NCI-H1694 treated with DMSO at 0.1 percent for 48 hours (cell line): ENCODE measurements at places on chromosomes 1 and 21.

- no peak for DNase-seq
Measured at GRCh38 chr21:45306453-45306831, 18.7 kb upstream of the POFUT2 start.

GRCh38 chr1:3257788-3258187 is 188.8 kb downstream of the PRDM16 start:
- no peak for DNase-seq

- no peak for DNase-seq
Measured at GRCh38 chr1:60978421-60979357, 103.7 kb upstream of the NFIA start.

DNA sequence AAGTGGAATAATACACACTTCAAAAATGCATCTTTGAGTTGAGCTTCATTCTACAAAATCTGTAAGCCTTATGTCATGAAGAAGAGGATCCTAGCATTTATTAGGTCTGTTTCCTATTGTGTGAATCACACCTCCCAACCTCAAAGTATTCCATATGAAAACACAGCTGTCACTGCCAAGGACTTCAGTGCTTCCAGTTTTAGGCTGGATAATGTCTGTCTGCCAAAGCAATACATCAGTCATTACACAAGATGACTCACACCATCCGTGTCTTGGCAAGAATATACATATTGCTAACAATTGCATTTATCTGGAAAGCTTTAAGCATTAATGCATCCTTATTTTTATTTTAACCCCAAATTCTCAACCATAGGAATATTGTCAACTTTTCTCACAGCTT is 125.7 kb upstream of the TMPRSS15 start:
- DNase-seq, result no peak

DNA sequence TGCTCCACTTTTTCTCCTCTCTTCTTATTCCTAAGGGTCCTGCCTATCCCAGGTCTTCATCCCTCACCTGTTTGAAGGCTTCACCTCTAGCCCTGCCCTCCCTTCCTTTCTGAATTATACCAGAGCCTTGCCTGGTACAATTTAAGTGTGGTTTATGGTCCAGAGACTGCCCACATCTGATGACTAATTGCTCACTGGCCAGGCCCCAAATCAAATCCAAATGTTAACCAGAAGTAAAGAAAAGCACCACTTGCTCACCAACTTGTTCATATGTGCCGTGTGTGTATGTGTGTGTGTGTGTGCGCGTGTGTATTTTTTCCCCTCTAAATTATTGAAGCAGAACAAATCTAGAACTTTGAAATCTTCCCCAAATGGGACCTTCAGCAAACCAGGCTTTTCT is 26.4 kb downstream of the MYOM3 start:
- DNase-seq, result no peak
